ENCODE measurements at places on chromosomes 12 and 14. TPM values are rescaled to one million over a fixed set of nuclear protein-coding genes. Genes with fewer than 3 reads are reported as not detected.

- DNase-seq = no peak
Measured at GRCh38 chr14:23062002-23062401, 4.7 kb upstream of the CDH24 start.

- DNase-seq = no peak
Measured at GRCh38 chr12:5685935-5686334, 254.0 kb downstream of the NTF3 start.

DNA sequence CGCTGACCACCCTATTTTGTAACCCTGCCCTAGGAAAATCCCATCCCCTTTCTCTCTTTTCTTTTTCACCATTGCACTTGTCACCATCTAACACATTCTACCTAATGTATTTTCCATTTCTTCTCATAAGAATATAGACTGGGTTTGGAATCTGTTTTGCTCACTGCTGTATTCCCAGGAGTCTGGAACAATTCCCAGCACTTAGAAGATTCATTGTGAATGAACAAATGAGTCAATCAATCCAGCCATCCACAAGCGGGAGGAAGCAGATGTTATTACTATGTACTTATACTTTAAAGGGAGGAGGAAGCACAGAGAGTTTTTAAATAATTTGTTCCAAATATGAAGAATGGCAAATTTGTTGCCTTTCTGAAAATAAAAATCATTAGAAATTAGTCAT, 142.1 kb downstream of the KIF21A start:
- DNase-seq = no peak

- DNase-seq = no peak
Measured at GRCh38 chr14:68927956-68928675, 51.0 kb downstream of the ACTN1 start.

DNA sequence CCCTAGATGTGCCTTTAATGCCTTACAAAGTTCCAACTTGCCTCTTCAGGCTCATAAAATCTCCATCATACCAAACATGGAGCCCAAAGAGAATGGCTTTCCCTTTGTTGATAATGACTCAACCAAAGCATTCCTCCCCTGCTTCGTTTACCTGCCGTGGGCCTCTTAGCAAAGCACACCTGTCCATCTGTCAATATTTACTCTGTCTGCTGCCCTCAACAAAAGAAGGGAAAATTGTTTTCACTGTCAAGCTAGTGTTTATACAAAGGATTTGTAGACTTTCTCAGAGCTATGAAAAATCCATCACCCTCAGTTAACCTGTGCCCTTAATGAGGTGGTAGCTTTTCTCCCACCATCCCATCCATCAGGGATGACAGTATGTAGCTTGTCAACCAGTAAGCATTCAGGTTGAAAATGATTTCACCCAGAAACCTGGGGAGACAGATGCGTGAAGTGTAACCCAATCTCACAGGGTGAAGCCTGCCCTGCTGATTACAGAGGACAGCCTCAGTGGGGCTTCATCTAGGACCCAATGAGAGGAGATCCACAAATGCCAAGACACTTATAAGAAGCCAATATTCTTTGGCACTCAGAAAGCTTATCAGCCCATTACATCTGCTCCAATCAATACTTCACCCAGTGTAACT, 278.1 kb downstream of the NUAK1 start:
- DNase-seq = no peak

GRCh38 chr14:26984311-26985177, 386.7 kb upstream of the NOVA1 start:
- DNase-seq = no peak

GRCh38 chr12:124004233-124004875, 31.3 kb downstream of the ZNF664 start:
- DNase-seq = no peak

- DNase-seq = no peak
Measured at GRCh38 chr14:96861568-96862310, 64.6 kb downstream of the VRK1 start.

DNA sequence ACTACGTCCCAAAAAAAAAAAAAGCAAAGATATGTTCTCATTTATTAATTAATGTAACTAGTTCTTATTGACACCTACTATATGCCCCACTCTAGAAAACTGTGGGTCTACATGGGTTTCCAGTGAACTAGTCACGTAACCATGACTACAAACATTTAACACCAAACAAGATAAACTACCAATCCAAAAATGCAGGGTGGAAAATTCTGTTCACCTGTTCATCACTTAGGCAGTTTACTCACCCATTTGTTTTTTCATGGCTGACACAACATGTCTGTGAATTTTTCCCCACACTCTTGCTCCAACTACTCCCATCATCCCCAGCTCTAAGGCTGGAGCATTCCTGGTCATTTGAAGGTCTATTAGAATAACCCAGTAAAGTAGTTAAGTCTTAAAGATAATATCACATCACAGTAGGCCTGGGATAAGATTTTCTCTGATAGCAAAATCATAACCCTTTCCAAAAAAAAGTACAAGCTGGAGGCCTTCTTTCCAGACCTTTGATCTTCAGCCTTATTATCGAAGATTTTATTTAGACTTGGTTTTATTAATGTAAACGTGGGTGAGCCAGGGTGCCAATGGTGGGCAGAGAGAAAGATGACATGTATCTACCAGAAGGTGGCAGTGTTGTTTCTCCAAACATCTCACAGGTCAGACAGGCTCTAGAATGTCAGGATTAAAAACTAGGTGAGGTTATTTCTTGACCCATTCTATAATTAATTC, 61.6 kb upstream of the DAAM1 start:
- DNase-seq = peak; percentile 61

DNA sequence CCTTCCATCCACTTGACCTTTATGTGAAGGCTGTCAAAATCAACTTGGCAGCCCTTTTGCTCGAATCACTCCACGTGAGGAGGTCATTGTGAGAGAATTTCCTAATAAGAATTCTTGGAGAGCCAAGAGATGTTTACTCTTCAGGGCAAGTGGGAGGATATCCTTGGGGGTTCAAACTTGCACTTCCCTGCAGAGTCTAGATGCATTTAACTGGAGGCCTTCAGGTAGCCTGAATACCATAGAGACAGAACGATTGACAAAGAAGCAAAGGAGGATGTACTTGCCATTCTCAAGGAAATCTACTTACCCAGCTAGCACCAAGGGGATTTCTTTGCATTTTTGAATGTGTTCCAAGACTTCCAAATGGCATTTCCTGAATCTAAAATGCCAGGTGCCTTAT, 1702.6 kb upstream of the FLRT2 start:
- DNase-seq = no peak

- no peak for DNase-seq
Measured at GRCh38 chr12:74515849-74516248, 21.8 kb upstream of the ATXN7L3B start.

DNA sequence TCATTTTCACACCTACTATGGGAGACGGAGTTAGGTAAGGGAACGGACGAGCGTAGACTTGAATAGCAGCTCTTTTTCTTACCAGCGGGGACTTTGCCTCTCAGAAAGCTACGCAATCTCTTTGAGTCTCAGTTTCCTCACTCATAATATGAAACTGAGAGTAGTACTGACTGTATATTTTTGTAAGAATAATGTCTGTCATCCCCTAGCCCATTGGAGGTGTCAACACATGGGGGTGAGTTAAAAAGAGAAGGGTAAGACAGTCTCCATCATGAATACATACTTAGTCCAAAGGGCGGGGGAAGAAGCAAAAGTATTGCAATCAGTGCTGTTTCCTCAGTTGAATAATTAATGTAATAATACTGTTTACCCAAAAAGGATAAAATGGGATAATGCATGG, 592.2 kb downstream of the NRXN3 start:
- no peak for DNase-seq

- peak; percentile 89 for DNase-seq
Measured at GRCh38 chr12:6961278-6961694, 9.2 kb downstream of the PHB2 start.

GRCh38 chr14:61498811-61499210, 177.4 kb downstream of the PRKCH start:
- DNase-seq = no peak

GRCh38 chr12:120688527-120689071, 1.6 kb downstream of the MLEC start:
- DNase-seq = no peak

DNA sequence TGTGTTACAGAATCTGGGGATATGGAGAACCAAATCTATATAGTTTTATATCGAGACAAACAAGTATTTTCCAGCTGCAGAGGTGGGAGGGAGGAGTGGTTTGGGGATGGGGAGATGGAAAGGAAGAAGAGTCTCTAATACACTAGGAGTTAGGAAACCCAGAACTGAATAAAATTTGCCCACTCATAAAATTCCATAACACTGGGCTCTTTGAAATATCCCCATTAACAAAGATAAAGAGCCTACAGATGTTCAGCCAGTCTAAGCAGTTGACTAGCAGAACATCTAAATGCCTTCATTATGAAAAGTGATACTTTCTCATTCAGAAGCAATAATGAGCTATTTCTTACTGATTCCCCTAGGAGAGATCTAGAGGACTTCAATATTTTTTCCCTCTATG, 151.7 kb upstream of the GZMB start:
- DNase-seq = no peak

DNA sequence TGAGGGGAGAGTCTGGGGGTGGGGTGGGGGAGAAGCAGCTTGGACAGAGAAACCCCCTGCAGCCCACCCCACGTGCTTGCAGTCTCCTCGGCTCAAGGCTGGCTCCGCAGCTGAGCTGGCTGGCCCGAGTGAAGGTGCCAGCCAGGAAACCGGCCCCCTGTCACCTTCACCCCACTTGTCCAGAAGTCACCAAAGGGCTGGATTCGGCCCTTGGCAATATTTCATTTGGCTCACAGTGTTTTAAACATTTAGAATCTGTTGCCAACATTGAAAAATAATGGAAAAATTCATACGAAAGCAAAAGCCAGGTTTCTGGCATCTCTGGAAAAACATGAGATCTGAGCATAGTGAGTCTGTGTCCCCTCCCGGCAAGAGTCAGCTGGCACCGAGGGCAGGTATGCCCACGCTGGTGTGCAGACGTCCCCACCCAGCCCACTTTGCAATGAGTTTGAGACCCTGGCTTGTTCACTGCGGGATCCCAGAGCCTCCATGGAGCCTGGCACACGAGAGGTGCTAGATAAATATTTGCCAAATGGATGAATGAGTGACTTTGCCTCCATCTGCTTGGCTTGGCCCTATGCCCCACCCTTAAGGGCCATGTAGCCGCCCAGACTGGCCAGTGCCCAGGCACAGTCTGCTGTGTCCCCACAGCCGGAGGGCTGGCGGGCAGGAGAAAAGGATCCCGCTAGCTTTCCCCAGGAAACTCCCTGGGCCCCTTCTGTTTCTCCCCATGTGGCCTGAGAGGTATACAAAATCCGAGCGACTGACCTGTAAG, 18.2 kb downstream of the MSI1 start:
- no peak for DNase-seq

DNA sequence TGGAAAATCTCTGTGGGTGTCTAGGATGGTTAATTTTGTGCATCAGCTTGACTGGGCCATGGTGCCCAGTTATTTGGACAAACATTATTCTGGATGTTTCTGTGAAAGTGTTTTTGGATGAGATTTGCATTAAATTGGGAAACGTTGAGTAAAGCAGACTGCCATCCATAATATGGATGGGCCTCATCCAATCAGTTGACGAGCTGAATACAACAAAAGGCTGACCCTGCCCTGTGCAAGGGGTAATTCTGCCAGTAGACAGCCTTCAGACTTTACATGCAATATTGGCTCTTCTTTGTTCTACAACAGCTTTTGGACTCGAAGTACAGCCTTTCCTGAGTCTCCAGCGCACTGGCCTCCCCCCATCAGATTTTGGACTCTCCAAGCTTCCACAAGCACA, 1.5 kb upstream of the CDKN3 start:
- DNase-seq = no peak

DNA sequence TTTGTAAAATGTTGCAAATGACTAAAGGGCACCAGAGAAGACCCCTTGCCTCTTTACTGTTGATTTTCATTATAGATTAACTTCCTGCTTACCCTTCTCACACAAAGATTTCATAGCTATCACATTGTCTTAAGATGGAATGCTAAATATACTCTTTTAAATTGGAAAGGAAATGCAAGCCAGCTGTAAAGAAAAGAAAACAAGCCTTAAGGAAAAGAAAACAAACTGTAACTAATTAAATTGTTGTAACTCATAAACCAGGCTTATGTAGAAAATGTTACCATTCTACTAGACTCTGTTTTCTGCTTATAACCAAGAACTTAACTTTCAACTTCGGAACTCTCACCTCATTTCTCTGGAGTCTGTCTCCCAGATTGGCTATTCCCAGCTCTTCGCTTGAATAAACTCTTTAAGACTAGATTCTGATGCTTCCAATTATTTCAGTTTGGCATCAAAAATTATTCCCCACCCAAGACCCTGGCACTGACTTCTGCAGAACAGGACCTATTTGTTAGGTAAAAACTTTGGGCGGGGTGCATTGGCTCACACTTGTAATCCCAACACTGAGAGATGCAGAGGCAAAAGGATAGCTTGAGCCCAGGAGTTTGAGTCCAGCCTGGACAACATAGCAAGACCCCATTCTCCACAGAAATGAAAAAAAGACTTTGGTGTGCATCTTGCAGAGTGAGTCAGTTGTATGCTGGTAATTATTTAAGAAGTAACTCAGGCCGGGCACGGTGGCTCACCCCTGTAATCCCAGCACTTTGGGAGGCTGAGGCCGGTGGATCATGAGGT, 36.6 kb upstream of the CIT start:
- no peak for DNase-seq

- DNase-seq = no peak
Measured at GRCh38 chr14:73736842-73737241, 22.7 kb upstream of the PNMA1 start.

DNA sequence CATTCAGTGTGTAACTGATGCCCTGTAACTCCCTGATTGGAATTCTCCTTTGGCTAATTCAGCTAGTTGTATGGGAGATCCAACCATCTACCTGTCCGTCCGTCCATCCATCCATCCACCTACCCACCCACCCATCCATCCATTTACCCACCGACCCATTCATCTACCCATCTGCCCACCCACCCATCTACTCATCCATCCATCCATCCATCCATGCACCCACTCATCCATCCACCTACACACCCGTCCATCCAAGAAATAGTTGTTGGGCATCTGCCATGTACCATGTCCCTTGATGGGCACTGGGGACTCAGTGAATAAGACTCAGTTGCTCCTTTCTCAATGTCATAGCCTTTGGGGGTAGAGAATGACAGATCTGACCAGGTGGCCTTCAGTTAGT, 48.1 kb downstream of the CCDC92 start:
- no peak for DNase-seq

- peak; percentile 18 for DNase-seq
Measured at GRCh38 chr14:75453817-75454434, 26.1 kb downstream of the JDP2 start.

Gene PPM1H
- polyA plus RNA-seq = not detected

Gene C14orf39
- polyA plus RNA-seq = not detected

Gene PPP4R3A
- polyA plus RNA-seq = 39.4 TPM

Gene PMCH
- polyA plus RNA-seq = not detected

Gene AGAP2
- polyA plus RNA-seq = 10.5 TPM

Gene A2M
- 1.3 TPM for polyA plus RNA-seq
